ENCODE measurements at places on chromosomes 7 and 10.

- no peak for DNase-seq
Measured at GRCh38 chr10:96919785-96920430, 87.8 kb downstream of the LCOR start.

DNA sequence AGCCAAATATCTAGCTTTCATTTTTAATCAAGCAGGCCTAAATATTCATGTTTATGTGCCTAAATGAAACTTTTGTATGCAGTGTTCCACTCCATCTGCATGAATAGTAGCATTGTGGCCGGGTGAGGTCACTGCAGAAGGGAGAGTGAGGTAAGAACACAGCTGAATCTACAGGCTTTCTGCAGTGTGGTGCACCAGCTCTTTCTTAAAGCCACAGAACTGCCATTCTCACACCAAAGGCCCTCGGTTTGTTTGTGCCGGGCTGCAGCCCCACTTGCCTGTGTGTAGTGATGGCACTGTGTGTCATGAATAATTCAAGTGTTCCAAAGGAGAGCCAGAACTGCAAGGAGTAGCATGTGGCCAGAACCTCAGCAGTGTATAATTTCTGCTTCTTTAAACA lies 204.1 kb downstream of the TRIL start:
- DNase-seq, result no peak

DNA sequence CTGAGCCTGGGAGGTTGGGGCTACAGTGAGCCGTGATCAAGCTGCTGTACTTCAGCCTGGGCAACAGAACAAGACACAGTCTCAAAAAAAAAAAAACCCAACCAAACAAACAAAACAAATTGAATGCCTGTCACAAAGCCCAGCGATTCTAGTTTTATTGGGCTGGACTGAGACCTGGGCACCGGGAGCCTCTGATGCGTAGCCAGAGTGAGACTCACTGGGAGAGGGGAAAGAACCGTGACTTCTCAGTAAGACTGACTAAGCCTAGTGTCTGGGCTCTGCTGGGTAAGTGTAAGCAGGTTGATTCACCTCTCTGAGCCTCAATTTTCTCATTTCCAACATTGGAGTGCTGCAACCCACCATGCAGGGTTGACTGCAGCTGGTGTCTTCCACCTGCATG lies 10.1 kb upstream of the LEP start:
- DNase-seq, result no peak

- no peak for DNase-seq
Measured at GRCh38 chr10:113569576-113569975, 16.7 kb downstream of the HABP2 start.

DNA sequence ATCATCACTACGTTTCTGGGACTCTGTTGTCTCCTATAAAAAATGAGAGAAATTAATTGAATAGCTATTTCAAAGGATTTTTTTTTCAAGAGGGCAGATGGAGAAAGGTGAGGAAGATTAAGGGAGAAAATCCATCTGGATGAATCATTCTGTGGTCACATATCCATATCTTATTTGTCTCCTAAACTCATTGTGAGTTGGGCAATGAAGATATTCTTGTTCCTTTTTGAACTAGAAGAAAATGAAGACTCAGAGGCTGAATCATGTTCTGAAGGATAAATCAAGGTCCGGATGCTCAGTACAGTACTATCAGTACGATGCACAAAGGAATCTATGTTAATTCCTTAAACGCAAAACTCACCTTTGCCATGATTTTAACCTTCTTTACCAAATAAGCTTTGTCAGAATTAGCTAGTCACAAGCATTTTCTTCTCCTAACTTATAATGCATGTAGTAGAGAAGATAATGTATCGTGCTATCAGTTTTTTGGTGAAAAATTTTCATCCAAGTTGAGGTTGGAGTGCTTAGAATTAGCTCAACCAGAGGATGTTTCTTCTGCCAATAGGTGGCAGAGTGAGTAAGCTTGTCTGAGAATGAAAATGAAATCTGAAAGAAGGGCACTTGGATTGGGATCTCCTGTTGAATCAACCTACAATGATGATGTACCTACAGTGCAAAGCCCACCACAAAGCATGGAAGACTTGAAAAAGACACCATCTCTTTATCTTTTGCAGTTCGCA lies 446.9 kb downstream of the KIF20B start:
- DNase-seq, result no peak

DNA sequence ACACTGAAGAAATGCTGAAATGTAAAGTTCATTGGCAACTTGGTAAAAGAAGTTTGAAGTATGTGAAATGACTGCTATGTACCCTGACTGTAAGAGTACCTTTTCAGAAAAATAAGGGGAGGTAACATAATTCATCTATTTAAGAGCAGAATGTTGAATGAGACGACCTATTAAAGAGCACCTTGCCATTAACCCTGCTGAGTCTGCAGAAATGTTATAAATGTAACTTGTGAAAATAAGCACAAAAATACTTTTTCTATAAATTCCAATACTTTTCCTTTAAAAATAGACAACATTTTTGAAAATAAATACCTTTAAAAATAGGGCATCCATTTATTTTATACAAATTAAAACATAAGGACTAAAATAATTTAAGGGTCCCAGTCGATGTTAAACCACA lies 7.7 kb downstream of the TM9SF3 start:
- DNase-seq, result no peak

DNA sequence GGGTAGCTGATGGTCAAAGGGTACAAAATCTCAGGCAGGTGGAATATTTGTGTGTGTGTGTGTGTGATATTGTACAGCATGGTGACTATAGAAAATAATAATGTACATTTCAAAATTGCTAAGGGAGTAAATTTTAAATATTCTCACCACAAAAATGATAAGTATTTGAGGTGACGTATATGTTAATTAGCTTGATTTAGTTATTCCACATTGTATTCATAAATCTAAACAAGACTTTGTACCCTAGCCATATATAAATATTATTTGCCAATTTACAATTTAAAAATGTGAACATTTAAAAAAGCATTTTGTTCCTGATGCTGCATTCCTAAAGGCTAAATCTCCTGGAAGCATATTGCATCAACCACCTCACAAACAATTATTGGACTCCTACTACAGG lies 47.0 kb downstream of the PFKFB3 start:
- no peak for DNase-seq

- DNase-seq, result no peak
Measured at GRCh38 chr10:103731609-103732270, 123.6 kb downstream of the SH3PXD2A start.

- no peak for DNase-seq
Measured at GRCh38 chr7:133690740-133691139, 436.4 kb upstream of the LRGUK start.

DNA sequence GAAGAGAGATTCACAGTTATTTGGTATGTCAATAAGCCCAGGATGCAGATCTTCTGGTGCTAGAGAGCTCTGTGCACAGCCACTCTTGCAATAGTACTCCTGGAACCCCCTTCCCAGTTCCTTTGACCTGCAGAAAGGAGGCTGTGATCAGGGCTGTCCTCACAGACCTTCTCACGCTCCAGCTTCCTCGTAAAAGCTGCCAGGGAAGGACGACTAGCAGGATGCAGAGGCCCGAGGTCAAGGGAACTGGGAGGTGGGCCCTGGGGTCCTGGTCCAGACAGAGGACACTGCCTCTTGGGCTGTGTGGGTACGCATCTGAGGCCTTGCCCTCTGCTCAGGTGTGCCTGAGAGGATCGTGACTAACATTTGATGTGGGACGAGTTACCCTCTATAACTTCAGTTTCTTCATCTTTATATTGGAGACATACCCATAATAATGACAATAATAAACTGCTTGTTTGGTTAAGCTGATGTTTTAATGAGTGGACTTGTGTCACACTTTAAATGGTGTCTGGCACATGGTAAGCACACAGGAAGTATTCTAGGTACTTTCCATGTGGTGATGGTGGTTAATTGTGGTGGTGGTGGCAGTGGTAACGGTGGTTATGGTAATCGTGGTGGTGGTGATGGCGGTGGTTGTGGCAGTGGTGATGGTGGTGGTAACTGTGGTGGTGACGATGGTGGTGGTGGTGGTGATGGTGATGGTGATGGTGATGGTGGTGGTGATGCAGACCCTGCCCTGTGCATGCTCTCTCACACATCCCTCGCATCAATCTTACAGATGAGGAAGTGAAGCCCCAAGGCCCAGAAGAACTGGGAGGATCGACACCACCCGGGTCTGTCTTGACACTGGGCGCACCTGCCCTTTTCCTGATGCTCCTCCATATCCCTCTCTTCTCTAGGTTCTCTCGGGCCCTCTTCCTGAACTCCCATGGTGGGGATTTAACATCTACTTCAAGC lies 235.2 kb upstream of the GRB10 start:
- DNase-seq, result peak; percentile 3

- no peak for DNase-seq
Measured at GRCh38 chr7:142168746-142169145, 57.2 kb downstream of the MGAM2 start.

DNA sequence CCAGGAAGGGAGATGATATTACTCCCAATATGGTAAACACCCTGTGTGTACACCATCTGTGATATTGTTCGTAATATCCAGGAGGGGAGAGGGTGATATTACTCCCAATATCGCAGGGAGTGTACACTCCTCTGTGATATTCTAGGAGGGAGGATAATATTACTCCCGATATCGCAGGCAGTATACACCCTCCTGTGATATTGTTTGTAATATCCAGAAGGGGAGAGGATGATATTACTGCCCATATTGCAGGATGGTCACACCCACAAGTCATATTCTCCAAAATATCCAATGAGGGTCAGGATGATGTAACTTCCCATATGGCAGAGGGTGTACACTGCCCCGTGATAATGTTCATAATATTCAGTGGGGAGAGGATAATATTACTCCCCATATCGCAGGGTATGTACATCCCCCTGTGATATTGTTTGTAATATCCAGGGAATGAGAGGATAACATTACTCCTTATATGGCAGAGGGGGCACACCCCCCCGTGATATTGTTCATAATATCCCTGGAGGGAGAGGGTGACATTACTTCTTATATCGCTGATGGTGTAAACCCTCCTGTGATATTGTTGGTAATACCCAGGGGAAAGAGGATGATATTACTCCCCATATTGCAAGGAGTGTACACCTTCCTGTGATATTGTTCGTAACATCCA lies 17.1 kb downstream of the AZGP1 start:
- no peak for DNase-seq

GRCh38 chr7:150568714-150569113 lies 1.5 kb downstream of the GIMAP4 start:
- DNase-seq, result peak; percentile 55

DNA sequence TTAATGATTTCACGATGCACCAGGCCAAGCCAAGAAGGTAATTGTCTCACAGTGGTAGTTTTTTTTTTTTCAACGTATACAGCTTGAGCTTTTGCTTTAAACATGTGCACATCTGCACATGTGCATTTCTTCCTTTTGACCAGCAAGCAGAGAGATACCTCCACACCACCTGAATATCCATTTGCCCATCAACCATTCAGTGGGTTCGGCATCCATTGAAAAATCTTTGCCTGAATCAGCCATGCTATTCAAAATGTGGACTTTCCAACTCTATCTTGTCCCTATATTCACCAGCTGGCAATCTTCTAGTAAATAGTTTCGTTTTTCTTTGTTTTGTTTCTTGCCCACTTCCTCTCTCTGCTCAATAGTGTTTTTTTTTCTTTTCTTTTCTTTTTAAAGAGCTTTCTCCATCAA lies 7.7 kb upstream of the TRA2A start:
- peak; percentile 30 for DNase-seq

- no peak for DNase-seq
Measured at GRCh38 chr7:25350041-25350440, 121.8 kb upstream of the NPVF start.

DNA sequence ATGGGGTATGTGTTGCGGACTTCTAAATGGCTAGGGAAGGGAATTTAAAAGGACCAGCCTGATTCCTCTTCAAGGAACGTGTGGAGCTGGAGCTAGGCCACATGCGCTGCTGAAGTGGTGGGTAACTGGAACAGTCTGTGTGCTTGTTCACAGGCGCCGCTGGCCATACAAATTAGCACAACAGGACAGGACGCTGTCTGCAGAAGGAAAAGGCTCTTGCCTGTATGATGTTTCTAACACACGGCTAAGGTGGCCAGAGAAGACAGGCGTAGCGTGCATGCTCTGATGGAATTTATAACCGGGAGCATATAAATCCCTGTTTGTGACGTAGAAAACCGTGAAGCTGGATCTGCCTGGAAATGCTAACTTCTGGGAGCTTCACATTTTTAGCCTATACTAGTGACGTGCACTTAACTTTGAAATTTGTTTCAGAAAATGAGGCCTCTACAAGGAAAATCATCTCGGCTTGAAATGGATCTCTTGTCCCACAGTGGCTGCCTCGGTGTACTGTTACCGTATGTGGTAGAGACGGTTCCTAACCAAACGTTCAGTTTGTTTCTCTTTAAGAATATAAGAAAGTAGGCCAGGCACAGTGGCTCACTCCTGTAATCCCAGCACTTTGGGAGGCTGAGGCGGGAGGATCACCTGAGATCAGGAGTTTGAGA lies 569.4 kb downstream of the PTPRN2 start:
- no peak for DNase-seq

GRCh38 chr7:106779877-106780276 lies 85.2 kb upstream of the PIK3CG start:
- no peak for DNase-seq

DNA sequence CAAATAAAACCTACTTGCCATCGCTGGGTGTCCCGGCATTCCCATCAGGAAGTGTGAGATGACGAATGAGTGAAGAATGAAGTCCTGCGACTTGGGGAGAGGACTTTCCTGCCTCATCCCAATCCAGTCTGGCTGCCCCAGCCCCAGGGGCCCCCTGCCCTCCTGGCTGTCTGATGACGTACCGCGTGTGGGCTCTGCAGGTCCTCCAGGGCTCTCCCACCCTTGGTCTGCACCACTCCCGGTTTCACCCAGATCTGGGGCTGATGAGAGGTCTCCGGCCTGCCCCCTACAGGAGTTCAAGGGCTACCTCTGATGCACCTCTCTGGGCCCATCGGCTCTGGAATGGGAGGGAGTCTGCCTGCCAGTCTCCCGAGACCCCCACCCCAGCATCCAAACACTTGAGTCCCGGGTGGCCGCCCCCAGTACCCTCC lies 9.8 kb downstream of the ATP6V1F start:
- no peak for DNase-seq

DNA sequence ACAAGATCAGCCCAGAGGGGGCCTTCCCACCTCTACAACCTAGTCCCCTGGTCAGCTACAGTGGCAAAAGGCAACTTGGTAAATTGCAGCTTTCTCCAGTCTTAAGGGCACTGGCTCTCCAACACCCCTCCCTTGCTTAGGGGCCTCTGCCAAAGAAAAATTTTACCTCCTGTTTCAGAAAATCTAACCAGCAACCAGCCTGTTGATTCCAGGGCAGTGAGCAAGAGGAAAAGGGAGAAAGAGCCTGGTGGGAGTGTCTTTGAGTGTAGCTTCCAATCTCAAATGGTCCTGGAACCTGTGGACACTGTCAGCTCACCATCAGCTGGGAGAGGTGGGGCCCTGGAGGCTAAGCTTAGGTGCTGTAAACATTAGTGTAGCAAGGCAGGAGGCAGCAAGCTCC lies 22.9 kb downstream of the ACTR1A start:
- no peak for DNase-seq

All from CD4-positive, alpha-beta T cell treated with Interleukin-10 for 1 hour (primary cell).